ENCODE measurements at places on chromosomes 2 and 18.

DNA sequence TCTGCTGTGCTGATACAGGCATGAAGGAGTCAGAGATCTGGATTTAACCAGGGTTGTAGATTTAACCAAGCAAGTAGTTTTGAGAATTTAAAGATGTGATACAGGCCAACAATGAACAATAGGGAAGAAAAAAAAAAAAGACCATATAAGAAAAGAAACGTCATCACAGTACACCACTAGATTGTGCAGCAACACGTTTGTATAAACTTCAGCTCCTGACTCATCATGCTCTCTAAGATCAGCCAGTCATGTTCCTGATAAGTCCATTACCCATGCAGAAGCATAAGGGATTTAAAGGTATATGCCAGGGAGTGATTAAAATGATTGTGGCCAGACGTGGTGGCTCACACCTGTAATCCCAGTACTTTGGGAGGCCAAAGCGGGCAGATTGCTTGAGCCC lies 22.3 kb upstream of the ERICH2 start:
- no peak for DNase-seq

DNA sequence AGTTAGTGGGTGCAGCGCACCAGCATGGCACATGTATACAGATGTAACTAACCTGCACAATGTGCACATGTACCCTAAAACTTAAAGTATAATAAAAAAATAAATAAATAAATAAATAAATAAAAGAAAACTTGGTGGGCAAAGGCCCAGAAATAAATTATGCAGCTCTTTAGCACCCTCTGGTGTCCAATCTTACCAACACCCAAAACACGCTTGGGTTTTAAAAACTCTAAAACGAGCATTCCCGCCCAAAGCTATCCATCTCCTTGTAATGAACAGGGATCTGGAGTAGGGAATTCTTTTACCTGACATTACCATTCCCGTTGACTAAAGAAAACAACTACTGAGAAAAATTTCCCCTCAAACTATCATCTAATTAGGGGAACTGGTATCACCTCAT lies 2005.9 kb upstream of the CELF4 start:
- no peak for DNase-seq

DNA sequence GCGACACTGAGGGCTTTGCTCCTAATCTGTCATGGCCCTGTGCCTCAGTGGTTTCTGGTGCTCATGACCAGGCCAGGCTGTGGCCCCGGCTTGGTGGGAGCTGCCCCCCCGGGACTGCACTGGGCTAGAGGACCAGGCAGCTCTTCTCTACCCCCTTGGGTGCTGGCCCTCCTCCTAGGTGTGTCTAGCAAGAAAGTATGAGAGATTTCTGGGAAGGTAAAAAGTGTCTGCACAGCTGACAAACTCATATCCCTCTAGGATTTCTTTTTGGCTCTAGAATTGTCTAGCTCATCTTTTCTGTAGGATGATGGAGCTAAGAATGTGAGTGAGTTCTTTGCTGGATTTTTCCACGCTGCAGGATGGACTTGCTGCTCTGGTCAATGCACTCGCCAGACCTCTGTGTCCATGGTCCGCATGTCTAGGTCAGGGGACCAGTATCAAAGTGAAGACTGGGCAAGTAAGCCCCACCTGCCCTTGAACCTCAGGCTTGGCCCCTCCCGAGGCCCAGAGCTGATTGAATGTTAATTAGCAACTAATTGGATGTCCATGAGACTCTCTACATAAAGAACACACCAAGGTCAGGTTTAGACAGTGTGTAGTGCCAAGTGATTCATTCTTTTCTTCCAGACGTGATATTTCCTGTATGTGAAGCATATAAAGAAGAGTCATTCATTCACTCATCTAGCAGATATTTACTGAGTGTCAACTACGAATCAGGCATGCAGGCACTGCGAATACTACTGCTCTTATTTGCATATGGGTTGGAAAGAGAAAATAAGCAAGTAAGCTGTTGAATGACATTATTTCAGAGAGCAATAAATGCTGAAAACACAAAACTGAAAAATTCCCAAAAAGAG lies 15.6 kb upstream of the PSD4 start:
- no peak for DNase-seq

DNA sequence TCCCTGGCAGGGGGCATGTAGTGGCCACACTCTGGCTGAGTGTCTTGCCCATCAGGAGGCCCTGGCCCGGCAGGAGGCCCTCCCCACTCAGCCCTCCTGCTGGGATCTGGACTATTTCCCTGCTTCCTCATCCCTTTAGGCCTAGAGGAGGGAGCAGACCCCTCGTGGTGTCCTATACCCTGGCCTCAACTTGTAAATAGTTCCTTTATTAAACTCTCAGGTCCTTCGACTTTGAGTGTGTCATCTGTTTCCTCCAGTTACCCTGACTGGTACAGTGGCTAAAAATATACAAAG lies 166.7 kb upstream of the GLI2 start:
- no peak for DNase-seq

DNA sequence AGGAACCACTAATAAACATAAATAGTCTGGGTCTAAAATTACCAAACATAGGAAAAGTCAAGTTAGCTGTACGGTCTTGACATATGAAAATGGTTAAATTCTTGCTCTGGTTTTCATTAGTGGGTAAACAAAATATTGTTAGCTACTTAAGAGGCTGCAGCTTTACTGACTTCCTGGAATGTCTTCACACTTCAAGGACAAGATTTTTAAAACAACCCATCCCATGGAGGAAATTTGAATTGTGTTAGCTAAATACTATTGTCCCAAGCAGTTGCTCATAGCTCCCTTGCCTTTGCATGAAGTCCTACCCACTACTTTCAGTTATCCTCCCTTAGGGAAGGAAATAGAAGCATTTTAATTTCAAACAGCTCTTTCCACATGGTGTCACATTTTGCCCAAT lies 128.5 kb downstream of the EPHA4 start:
- DNase-seq, result no peak

GRCh38 chr2:180446492-180446891 lies 439.4 kb upstream of the CWC22 start:
- DNase-seq, result no peak

DNA sequence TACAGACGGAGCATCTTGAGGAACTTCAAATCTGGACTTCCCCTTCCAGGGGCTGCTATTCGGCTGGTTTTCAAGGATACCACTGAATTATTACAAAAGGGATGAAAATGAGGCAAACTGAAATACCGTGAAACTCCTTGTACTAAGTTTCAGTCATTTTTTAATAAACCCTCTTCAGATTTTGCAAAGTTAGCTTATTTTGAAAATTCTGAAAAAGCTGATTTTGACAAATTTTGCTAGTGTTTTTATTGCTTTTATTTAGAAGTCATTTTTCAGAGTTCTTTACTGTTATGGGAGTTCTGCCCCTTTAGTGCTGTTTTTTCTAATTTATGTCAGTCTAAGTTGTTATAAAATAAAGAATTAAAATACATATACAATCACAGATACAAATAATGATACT lies 390.4 kb upstream of the VRK2 start:
- no peak for DNase-seq

DNA sequence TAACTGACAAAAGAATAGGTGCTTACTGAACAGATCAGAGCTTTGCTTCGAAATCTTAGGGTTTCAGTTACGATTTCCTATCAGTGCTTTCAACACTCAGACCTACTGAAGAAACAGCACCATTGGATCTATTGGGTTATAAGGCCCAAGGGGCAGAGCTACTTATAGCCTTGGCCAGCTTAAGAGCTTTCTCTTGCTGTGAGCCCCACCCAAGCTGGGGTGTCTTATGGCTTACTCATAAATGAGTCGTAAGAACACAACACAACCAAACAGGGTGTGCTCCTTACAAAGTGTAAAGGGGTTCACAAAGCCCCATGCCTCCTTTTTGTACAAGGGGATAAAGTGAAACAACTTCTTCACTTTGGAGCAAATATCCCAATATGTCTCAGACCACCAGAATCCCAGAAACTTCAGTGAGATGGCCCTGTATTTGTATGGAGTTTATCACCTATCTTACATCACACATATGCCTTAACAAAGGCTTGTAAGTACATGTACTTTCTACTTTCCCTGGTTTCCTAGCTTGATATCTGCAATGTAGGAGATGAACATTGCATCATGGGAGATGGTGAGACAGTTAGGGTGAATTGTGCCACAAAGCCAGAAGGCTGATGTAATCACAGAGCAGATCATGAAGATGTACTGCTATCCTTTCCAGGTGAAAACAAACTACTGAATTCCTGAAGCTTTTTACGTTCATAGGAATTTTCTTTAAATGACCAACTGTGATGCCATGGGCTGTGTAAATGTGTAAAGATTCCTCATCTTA lies 115.5 kb upstream of the GLI2 start:
- DNase-seq, result no peak
